ENCODE measurements at places on chromosomes 13 and 19. TPM values are rescaled to one million over a fixed set of nuclear protein-coding genes. Genes with fewer than 3 reads are reported as not detected.

DNA sequence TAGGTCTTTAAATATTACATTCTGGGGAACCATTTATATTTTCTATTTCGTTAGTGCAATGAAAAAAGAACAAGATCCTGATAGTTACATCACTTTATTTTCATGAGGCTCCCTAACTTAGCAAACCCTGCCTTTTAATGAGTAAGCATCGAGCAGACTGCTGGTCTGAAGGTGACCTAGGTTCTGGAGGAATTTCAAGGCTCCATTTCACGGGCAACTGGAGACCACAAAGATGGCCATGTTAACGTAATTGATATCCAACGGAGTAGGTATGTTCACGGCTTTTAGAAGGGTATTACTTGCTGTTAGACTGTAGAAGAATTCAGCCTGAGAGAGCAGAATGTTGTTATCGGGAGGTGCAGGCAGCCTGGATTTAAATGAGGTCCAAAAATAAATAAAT is 1597.6 kb downstream of the EFNB2 start:
- no peaks in the 10 kb centered on the region for H3K36me3 ChIP-seq
- DNase-seq: no peak
- H3K27me3 ChIP-seq: no peaks in the 10 kb centered on the region
- H3K27ac ChIP-seq: no peak overlapping the region
- H3K4me3 ChIP-seq: no peak overlapping the region
- H3K4me1 ChIP-seq: no peaks in the 10 kb centered on the region

Gene MISP3
- total RNA-seq: 0.83 TPM

- peaks cover 26% of the 10 kb centered on the region for H3K27me3 ChIP-seq
- no peak for DNase-seq
- no peak overlapping the region for H3K27ac ChIP-seq
- H3K4me3 ChIP-seq: no peak overlapping the region
Observed at GRCh38 chr19:43641333-43641732, 1.7 kb upstream of the CADM4 start.

DNA sequence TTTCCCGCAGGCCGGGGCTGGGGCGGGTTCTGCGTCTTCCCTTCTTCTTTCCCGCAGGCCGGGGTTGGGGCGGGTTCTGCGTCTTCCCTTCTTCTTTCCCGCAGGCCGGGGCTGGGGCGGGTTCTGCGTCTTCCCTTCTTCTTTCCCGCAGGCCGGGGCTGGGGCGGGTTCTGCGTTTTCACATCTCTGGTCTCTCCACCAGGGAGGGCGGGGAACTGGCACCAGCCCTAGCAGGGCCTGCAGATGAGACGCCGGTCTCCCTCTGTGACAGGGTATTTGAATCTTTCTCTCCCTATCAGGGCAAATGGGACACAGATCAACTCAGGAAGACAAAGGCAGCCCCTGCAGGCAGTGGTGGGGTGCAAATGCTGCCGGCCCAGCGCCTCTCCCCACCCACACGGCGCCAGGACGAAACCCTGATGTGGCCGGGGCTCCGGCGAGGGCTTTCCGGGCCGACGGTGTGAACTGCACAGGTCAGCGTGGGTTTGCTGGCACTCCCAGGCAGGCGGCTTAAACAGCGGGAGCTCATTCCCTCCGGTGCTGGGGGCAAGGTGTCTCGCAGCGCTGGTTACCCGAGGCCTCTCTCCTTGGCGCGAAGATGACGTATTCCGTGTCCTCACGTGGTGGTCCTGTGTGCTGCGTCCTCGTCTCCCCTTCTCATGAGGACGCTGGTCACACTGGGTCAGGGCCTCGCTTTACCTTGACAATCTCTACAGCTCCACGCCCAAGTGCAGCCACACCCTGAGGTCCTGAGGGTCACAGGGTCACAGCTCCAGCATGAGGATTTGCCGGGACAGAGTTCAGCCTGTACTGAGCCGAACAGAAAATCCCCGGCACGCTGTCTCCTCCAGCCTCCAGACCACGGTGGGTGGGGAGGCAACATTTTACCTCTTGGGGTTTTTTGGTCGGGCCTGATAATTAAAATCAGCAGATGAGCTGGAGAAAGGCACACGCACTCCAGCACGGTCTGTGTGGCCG is 717 bp upstream of the C13orf46 start:
- DNase-seq: no peak
- no peak overlapping the region for H3K27ac ChIP-seq
- no peaks in the 10 kb centered on the region for H3K27me3 ChIP-seq
- H3K4me3 ChIP-seq: no peak overlapping the region
- peaks cover 52% of the 10 kb centered on the region for H3K36me3 ChIP-seq
- peaks cover 11% of the 10 kb centered on the region for H3K4me1 ChIP-seq

DNA sequence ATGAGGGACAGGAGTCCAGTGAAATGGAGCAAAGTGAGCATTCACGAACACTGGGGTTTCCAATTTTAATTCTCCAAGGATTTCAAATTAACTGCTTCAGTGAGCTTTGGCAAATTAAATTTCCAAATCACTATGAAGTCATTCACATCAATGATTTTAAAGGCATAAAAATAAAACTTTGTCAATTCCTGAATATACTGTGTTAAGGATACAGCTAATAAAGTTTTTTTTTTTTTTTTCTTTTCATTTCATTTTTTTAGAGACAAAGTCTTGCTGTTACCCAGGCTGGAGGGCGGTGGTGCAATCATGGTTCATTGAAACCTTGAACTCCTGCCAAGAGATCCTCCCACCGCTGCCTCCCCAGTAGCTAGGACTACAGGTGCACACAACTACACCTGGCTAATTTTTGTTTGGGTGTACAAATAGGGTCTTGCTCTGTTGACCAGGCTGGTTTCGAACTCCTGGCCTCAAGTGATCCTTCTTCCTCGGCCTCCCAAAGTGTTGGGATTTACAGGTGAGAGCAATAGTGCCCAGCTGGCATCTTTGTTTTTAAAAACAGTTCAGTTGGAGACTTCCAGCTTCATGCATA is 21.9 kb downstream of the RBM26 start:
- no peaks in the 10 kb centered on the region for H3K4me1 ChIP-seq
- no peak overlapping the region for H3K4me3 ChIP-seq
- no peaks in the 10 kb centered on the region for H3K27me3 ChIP-seq

DNA sequence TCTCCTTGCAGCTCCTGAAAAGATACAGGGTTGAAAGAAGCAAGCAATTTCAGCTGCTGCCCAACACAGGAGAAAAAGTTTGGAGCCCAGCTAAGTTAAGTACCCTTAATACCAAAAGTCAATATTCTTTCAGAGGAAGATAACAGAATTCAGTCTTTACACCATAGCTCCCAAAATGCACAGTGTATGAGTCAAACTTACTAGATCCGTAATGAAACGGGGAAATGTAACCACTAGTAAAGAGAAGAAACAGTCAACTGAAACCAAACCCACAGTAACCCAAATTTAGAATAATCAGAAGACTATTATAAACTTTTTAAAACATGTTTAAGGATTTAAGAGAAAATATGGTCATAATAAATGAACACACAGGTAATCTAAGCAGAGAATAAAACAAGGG is 45.2 kb downstream of the SUCLA2 start:
- no peaks in the 10 kb centered on the region for H3K27me3 ChIP-seq
- H3K4me1 ChIP-seq: no peaks in the 10 kb centered on the region
- no peak overlapping the region for H3K27ac ChIP-seq
- H3K36me3 ChIP-seq: no peaks in the 10 kb centered on the region
- H3K4me3 ChIP-seq: no peak overlapping the region
